ENCODE measurements at places on chromosomes 1 and 21.

- no peak for DNase-seq
Observed at GRCh38 chr1:115654125-115654524, 12.4 kb downstream of the VANGL1 start.

DNA sequence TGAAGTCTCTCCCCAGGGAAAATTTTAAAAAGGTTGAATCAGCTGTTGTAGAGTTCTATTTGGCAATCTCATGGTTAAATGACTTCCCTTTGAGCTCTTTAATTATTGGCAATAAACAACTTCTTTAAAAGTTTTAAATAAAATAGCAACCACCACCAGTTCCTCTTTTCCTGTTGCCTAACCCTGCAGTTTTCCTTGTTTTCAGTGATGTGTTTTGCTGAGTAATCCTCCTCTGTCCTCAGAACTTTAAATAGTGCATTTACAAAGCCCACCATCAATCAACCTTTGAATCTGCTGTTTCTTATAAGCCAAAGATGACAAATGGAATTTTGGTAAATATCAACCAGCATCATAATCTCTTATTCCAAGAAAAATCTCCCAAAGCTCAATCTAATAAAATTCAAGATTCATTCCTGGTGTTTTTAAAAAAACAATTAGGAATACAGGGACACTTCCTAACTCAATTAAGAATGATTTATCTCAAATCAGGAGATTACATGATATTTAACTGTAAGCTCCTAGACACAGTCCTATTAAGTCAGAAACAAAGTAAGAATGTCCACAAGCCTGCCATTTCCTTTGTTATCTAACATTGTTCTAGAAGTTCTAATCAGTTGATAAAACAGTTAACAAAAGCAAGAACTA is 14.8 kb downstream of the AVPR1B start:
- DNase-seq: no peak

DNA sequence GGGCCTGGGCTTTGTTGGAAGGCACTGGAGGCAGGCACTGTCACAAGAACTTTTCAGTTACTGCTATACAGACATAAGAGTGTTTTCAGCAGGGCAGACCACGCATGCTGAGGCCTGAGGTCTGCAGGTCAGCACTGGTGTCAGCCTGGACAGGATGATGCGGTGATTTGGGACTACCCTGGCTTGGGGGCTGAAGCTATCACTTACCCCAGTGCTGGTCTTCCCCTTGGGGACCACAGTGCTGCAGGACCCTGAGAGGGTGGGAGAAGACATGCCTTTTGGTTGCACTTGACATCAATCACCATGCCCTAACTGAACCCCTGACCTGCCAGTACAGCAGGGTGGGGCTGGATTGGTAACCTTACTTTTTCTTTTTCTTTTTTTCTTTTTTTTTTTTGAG is 9.2 kb downstream of the DMRTB1 start:
- no peak for DNase-seq

DNA sequence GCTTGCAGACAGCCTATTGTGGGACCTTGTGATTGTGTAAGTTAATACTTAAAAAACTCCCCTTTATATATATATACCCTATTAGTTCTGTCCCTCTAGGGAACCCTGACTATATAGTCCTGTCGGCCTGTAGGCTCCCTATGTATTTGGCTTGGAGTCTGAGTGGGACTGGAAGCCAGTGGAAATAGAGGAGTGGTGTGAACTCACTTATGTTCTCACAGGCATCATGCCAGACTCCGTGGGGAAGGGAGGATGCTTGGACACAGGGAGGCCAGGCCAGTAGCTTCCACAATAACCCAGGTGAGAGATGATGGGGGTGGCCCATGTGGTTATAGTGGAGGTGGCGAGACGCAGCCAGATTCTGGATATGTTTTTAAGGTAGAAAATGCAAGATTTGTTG is 136.7 kb upstream of the SYT6 start:
- no peak for DNase-seq

- DNase-seq: no peak
Observed at GRCh38 chr1:234243521-234244260, 129.6 kb upstream of the COA6 start.

DNA sequence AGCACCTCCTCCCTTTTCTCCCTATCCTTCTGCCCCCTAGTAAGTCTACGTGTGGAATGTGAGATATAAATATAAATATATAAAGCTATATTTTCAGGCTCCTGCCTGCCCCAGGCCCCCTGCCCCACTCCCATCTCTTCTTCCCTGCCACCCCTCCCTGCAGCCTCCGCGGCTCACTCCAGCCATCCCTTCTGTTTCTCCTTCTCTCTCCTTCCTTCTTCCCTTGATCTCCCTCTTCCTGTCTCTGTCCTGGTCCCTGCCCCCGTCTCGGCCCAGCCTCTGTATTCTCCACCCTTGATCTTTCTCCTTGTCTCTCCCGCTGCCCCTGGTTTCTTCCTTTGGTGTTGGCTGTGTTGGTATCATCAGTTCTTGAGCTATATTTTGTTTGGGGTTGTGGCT is 23.2 kb downstream of the DMBX1 start:
- DNase-seq: no peak

- DNase-seq: no peak
Observed at GRCh38 chr1:182244451-182244850, 147.1 kb downstream of the GLUL start.

- DNase-seq: no peak
Observed at GRCh38 chr1:7278827-7279765, 492.0 kb upstream of the VAMP3 start.

DNA sequence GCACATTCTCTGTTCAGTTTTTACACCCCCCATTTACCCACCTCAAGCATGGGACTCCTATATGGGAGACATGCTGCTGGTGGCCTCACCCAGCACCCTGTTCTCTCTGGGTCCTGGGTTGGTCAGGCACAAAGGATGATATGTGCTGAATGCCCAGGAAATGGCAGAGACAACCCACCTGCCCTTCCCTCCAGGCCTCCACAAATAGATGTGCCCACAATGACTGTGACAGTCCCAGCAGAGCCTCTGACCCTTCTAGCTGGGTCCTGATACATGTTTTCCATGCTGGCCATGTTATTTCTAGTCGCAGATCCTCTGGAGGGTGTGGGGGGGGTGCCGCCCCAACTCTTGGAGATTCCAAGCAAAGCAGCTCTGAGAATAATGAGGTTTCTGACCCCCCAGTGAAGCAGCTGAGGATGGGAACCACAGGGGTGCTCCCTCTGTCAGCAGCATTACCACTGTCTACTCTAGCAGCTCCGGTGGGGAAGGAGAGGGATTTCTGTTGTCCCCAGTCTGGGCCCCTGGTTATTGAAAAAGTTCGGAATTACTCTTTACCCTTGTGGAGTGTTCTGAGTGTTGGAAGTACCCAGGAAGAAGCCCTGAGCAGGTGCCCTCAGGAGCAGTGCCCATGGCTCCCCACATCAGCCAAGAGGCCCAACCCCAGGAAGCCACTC is 1.2 kb upstream of the CCDC28B start:
- no peak for DNase-seq

GRCh38 chr1:56977910-56978309 is 12.1 kb upstream of the C8B start:
- no peak for DNase-seq

DNA sequence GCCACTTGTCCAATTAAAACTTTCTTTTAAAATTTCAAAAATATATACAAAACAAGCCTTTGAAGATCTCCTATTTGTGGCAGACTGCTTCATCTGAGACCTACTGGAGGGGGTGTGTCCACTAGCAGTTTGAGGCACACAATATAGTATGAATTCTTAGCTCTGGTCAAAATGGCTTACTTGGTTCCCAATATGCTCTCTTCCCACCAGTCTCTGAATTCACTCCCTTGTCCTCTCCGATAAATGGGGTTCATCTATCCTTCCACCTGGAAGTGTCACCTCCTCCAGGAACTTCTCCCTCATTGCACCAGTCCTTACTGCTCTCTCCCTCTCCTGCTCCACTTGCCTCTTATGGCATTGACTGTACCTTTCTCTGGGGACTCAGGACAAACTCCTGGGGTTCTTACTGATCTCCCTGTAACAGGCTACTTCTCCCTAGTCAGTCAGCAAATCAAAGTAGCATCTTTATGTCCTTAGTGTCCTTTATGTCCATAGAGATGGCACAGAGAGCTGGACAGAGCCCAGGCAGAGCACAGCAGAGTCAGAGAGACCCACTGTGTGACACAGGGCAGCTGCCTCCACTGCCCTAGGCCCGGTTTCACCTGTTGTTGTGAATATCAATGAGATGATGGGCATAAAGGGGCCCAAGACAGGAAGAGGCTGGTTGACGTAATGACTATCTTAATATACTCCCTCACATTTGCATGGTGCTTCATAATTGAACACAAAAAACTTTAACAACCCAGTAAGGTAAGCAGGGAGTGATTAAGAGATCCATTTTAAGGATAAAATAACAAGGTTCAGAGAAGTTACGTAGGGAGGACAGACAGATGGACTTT is 3.6 kb downstream of the ASAP3 start:
- DNase-seq: no peak

DNA sequence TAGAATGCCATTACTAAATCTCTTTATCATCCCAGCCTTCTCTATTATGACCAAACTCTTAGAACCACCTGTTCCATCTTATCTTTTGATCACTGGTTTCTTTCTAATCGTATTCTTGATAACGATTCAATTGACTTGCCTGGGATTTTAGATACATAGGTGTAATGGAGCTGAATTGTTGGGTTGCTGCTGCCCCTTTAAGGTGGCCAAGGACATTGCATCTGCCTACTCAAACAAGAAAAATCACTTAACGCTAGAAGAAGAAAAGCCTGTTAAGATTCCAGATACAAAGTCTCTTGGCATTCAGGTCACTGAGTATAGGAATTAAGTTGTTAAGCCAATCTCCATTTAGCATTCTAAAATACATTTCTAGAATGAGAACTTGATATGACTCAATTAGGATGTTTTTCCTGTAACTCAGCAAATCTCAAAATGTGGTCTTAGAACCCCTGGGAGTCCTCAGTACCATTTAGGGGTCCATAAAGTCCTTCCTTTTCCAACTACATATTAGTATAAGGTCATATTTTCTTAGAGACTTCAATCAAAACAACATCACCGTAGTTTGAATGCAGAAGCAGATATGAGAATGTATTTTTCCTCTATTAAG is 12.4 kb downstream of the NEXN start:
- no peak for DNase-seq

DNA sequence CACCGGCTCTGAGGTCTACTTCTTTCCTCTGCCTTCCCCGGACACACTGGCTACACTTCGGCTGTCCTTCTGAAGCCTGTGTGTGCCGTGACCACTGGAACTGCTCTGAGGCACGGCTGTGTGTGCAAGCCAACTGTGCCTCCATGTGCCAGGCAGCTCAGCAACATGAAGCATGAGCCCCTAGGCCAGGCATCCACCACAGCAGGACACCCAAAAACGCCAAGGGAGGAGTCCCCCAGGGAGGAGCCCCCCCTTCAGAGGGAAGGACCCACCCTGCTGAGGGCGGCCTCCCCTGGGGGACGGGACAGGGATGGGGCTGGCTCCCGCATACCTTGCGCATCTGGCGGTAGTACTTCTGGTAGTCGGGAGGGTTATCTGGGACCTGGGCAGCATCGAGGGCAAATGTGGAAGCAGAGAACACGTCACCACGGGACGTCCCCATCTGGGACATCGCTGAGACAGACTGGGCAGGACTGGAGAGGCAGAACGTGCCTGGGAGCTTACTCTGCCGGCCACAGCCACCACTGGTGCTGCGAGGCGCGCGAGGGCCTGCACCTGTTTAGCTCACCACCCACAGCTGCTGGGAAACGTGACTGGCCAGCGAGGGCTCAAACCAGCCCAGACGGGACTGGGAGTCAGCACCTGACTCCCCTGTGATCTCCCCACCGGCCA is 20.5 kb downstream of the LSS start:
- no peak for DNase-seq

DNA sequence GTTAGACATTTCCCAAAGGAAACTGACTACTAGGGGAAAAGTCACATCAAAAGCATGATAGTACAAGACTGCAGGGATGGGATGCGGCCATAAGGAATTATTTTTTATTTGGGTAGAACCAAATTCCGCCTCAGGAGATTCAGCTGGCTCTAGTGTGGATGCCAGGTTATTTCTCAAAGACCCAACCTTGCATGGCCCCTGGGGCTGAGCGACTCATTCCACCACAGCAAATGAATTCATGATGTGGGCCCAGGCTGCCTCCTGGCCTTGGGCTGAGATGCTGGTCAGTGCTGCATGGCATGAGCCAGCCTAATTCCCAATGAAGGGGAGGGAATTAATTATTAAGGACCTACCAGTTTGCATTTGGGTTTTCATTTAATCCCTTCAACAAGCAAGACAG is 11.8 kb downstream of the TMEM35B start:
- DNase-seq: no peak

DNA sequence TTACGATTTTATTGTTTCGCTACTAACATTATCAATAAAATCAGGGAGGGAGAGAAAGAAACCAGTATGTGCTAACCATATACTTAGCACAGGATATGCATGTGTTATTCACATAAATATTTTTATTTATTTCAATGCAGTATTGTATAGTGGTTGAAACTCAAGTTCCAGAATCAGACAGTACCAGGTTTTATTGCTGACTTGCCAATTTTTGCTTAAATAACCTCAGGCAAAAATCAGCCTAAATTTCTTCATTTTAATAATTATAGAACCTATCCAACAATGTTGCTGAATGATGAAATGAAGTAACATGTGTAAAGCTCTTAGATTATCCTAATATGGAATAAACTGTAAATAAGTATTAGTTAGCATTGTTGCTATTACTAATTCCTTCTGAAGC is 61.4 kb upstream of the LRRC7 start:
- DNase-seq: no peak

DNA sequence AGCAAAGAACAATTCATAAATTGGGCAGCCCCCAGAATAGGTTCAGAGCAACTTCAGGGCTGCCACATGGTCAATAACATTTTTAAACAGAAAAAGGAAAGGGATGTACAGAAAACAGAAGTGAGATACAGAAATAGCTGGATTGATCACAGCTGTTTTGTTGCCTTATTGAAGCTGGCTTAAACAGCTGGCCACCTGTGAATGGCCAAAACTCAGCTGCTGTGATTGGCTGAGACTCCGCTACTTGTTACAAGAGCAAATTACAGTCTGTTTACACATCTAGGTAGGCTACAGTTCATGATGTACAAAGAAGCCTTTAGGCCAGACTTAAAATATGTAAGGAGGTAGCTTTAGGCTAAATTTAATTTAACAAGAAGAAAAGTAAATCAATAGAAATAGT is 11.6 kb upstream of the IFNAR1 start:
- no peak for DNase-seq

- no peak for DNase-seq
Observed at GRCh38 chr1:179322557-179322956, 29.0 kb downstream of the SOAT1 start.
